ENCODE measurements at places on chromosomes 4 and X. TPM values are rescaled to one million over a fixed set of nuclear protein-coding genes. Genes with fewer than 3 reads are reported as not detected.

The LUZP4 gene
- not detected for total RNA-seq

The CNKSR2 gene
- total RNA-seq: 0.56 TPM

The BEX1 gene
- total RNA-seq: 0.18 TPM

- H3K27me3 ChIP-seq: peaks cover 22% of the 10 kb centered on the region
- no peaks in the 10 kb centered on the region for H3K4me1 ChIP-seq
- DNase-seq: no peak
Observed at GRCh38 chrX:104566681-104567501, 892 bp downstream of the IL1RAPL2 start.

- H3K27ac ChIP-seq: no peak overlapping the region
- peaks cover 2% of the 10 kb centered on the region for H3K27me3 ChIP-seq
- H3K4me1 ChIP-seq: no peaks in the 10 kb centered on the region
- DNase-seq: no peak
- H3K36me3 ChIP-seq: no peaks in the 10 kb centered on the region
- no peak overlapping the region for H3K4me3 ChIP-seq
Observed at GRCh38 chrX:51779306-51779705, 36.1 kb downstream of the GSPT2 start.

DNA sequence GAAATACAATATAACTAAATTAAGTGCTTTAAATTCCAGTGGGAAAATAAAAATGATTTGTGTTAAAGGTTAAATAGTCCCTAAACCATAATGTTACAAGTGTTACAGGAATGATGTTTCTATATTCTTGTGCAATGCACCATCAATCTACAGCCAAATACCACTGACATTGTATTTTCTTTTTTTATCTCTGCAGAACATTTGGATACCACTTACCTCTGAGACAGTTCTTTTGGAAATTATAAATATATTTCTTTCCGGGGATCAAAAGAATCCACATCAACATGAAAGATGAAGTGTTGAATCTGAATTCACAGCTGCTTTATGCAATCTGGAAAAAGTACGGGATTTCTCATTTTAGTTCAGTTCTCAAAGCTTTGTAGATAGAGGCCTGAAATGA is 518.3 kb upstream of the AGA start:
- peaks cover 2% of the 10 kb centered on the region for H3K4me1 ChIP-seq
- DNase-seq: peak; percentile 0
- H3K27me3 ChIP-seq: no peaks in the 10 kb centered on the region

DNA sequence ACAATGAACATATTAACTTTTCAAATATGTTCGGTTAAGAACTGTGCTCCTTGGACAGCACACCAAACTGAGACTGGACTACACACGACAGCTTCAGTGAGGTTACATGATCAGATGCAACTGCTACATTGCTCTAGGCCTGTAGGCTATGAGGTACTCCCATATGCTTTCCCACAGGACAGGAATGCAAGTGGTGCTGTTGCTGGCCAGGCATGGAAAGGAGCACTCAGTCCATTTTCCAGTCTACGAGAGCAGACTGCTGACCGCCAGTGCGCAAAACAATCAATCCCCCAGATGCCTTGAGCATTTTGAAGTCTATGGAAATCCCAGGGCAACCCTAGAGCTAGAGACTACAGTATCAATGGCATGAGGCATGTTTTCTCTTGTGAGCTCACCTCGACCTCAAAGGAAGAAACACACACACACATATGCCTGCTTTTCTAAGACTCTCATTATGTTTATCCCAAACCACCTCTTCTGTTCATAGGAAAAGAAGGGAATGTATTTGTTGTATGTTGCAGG is 70.8 kb upstream of the SPP1 start:
- H3K36me3 ChIP-seq: no peaks in the 10 kb centered on the region
- H3K27ac ChIP-seq: no peak overlapping the region
- no peak overlapping the region for H3K4me3 ChIP-seq
- peaks cover 5% of the 10 kb centered on the region for H3K27me3 ChIP-seq
- no peak for DNase-seq
